Fibroblast of skin of abdomen (primary cell): ENCODE measurements at places on chromosomes 16 and 17.

DNA sequence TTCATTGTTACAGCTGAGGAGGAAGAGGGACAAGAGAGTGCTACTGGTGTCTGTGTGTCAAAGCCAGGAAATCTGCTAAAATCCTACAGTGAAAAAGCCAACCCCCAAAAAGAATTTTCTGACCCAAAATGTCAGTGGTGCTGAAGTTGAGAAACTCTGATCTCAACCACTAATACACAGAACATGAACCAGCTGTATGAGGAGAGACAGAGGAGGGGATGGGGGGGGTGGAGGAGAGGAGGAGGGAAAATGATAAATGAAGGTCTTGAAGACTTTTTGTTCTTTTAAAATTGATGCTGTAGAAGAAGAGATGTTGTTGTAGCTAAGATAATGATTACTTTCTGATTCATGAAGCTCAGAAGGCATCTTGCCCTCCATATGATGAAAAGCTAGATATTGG lies 27.4 kb upstream of the CDRT4 start:
- DNase-seq, result no peak

- no peak for DNase-seq
Observed at GRCh38 chr16:66383551-66383950, 17.1 kb downstream of the CDH5 start.

DNA sequence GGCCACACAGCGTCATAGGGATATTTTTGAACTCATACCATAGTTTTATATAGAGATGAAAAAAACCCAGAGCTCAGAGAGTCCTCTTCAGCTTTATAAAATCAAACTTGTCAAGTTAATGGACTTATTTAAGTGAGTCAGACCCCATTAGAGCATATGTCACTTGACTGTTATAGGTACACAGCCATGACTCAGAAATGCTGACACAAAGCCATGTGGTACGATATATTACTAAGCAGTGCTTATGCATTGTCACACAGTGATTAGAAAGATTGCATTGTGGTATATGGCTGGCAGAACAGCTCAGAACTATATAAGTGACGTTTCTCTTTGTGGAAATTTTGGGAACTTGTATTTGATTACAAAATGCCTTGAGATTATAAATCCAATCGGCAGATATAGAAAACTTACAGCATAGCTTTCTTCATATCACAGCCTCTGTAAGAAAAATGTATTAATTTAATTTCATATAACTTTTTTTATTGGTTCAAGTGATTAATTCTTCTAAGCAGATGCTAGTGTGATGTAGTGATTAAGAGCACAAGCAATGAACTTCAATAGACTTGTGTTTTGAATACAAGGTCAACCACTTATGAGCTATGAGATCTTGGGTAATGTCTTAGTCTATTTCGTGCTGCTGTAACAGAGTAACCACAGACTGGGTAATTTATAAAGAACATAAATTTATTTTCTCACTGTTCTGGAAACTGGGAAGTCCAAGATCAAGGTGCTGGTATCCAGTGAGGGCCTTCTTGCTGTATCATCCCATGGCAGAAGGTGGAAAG lies 25.8 kb upstream of the GINS3 start:
- DNase-seq, result peak; percentile 56

- DNase-seq, result peak; percentile 87
Observed at GRCh38 chr16:67562526-67562917, at the start of gene CTCF. Gene CTCF (plus strand): TSS chr16:67562526. CDS start chr16:67610833, 48,307 bp downstream.

DNA sequence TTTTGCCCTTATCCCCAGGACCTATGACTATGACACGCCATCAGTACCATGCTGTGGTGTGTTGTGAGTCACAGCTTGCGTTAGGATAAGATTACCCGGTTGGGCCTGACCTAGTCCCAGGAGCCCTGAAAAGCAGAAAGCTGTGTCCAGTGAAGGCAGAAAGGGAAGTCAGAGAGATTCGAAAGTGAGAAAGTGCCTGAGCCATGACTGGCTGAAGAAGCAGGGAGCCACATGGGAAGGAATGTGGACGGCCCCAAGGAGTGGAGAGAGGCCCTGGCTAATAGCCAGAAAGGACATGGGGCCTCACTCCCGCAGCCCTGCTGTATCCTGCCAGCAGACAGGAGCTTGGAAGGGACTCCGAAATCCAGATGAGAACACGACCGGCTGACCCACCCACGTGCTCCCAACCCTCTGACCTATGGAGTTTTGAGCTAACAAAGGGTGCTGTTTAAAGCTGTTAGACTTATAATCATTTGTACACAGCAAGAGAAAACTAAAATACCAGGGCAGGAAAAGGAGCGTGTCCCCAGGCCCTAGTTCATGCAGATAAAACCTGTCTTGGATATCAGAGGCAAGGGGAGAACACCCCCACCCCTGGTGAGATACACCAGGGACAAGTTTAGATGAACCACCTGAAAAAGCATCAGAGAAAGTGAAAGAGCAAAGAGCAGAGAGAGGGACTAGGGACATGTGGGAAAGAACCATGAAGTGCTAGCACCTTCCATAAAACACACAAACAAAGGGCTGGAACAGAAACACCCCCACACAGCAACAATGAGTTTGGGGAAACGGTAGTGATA lies 115.3 kb downstream of the SLC39A11 start:
- DNase-seq, result peak; percentile 88

DNA sequence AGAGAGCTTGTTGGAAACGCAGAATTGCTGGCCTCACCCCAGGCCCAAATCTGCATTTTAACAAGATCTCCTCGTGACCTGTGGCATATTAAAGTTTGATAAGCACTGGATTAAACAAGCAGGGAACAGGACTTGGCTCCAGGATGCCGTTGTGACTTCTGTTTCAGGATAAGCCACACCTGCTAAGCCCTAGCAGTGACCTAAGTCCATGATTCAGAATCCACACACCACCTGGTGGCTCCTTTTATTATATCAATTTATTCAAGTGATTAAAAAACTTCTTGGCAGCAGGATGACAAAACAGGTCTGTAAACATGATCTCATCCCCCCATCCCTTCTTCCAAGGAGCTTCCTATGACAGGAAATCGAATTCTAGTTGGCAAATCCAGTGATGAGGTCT lies 9.1 kb downstream of the NAGPA start:
- no peak for DNase-seq

- DNase-seq, result no peak
Observed at GRCh38 chr17:57625957-57626356, 119.1 kb downstream of the CCDC182 start.

- DNase-seq, result no peak
Observed at GRCh38 chr16:50878966-50879615, 137.2 kb downstream of the CYLD start.

- DNase-seq, result peak; percentile 70
Observed at GRCh38 chr17:14297161-14297851, 3.6 kb upstream of the HS3ST3B1 start.

DNA sequence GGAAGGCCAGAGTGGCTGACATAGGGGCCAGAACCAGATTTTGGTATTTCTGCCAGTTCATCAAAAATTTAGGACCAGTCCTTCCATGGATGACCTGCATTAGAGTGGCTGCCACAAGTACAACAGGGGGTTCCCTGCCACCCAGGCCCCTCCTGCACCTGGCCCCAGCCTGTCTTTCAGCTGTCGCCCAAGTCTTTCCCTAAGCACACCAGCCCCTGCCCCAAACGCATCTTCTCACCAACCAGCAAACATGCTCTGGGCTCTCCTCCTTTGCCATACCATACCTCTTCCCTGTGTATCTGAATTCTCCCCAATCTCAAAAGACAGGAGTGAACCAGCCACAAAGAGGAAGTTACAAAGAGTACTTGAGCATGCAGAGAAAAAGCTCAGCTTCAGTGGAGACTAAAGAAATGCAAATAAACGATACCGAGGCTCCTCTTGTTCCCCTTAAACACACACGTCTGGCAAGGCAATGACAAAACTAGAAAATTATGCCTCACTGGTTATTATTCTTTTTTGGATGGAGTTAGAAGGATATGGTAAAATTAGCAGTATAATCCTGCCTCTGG lies 130.6 kb downstream of the DYNLRB2 start:
- no peak for DNase-seq

DNA sequence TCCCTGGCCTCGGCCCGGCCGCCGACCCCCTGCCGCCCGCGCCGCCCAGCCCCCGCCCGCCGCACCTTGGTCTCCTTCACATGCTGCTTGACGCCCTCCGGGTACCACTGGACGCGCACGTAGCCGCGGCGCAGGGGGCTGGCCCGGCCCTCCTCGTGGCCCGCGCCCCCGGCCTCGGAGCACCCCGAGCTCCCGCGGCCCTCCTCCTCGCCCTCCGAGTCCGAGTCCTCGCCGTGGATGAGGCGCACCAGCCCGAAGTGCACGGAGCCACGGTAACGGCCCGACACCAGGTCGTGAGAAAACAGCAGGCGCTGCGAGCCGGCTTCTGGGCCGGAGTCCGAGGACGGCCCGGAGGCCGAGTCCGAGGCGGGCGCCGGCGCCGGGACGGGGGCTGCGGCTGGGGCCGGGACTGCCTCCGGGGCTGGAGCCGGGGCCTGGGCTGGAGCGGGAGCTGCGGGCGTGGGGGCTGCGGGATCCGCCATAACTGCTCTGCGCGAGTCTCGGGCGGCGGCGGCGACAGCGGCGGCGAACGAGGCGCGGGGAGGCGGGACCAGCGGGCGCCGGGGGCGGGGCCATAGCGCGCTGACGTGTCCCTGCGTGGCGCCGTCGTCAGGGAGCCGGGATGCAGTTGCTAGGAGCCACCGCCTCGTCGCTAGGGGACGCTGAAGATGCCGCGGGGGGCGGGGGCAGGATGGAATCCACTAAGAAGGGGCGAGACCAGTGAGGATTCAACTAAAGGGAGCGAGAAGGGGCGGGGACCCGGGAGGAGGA lies at the start of gene UBE2O:
Gene UBE2O (minus strand): TSS at position 493 of the 771 bp plus-strand sequence. CDS start 11 bp downstream, at position 482.
- DNase-seq, result peak; percentile 86

DNA sequence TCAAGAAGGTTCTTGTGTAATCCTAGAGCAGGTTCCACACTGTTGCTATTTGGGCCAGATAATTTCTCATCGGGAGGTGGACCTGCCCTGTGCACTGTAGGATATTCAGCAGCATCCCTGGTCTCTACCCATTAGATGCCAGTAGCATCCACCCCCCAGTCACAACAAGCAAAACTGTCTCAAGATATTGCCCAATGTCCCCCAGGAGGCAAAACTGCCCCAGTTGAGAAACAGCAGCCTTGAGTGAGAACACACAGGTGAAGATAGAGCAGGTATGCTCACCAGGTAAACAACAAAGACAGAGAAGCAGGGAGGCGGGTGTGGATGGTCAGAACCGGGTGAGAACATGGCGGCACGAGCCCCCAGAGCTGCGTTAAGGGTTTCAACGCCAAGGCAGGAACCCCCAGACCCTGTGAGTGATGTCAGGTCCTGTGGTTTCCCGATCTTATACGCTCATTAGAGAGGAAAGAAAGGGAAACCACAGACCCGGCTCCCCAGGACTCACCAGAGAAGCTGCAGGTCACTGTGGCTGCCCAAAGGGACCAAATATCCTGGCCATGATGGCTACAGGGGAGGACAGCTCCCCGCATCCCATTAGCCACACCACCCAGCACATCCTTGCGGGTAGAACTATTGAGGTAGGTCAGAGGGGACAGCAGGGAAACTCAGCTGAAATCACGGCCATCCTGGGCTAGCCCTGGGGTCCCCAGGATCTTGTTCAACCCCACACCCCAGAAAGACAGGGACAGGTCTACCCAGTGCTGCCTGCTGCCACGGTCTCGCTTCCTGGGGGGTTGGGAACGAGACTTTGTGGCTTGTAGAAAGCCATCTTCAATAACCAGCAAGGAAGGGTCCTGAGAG lies 21.2 kb downstream of the CDC42EP4 start:
- DNase-seq, result no peak

DNA sequence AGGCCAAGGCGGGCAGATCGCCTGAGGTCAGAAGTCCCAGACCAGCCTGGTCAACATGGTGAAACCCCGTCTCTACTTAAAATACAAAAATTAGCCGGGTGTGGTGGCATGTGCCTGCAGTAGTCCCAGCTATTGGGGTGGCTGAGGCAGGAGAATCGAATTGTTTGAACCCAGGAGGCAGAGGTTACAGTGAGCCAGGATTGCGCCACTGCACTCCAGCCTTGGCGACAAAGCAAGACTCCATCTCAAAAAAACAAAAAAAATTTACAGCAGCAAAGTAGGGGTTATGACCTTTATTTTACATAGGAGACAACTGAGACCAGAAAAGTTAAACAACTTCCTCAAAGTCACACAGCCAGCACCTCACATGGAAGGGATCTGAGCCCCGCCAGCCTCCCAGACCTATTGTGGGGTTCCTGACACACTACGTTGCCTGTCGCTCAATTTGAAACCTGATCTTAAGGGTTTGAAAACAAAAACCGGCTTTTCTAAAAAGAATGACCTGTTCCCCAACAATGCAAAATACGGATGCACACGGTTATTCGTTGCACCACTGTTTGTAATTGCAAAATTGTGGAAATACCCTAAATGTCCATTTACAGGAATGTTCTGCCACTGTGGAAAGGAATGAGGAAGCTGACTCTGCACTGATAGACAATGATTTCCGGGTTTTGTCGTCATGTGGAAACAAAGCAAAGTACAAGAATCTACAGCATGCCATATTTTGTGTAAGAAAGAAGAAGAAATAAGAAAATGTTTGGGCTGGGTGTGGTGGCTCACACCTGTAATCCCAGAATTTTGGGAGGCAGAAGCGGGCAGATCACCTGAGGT lies 77.2 kb downstream of the CNGB1 start:
- peak; percentile 64 for DNase-seq

- DNase-seq, result no peak
Observed at GRCh38 chr17:40579471-40579870, 14.2 kb upstream of the CCR7 start.

- no peak for DNase-seq
Observed at GRCh38 chr17:16512011-16512410, 20.0 kb upstream of the LRRC75A start.

DNA sequence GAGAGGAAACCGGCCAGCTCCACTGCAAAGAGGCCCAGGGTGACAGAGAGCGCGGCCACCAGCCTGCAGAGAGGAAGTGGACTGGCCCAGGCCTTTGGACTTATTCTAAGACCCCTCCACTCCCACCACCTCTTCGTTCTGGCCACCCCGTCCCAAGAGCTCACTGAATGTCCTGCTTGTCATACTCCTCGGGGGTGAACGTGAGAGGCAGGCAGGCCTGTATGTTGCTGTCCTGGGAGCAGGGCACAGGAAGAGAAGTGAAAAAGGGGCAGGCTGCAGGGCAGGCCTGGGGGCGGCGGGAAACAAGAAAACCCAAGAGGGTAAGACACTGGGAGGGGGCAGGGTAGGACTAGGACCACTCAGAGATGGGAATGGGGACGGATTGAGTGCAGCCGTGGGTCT lies 384 bp downstream of the TMEM107 start:
- no peak for DNase-seq
